ENCODE measurements at places on chromosomes 4 and X.

GRCh38 chrX:148658115-148658730 lies 157.8 kb downstream of the AFF2 start:
- DNase-seq = no peak

DNA sequence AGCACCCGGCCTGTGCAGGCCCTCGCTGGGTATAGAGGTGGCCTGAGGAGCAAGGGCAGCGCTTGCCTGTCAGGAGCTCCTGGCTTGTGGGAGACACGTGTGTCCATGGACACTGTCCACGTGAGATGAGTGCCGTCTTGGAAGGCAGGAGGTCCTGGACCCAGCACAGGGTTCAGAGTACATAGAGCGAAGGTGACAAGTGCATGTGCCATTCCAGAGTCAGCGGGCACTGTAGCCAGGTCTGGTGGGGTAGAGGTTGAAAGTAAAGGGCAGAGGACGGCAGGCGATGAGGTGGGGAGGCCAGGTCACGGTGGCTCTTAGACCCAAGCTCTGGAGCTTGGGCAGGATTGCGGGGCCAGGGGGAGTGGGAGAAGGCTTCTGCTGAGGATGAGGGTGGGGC lies 28.4 kb upstream of the TADA2B start:
- DNase-seq = no peak

- DNase-seq = no peak
These were observed 39.7 kb upstream of the PROM1 start for GRCh38 chr4:16123356-16124084.

DNA sequence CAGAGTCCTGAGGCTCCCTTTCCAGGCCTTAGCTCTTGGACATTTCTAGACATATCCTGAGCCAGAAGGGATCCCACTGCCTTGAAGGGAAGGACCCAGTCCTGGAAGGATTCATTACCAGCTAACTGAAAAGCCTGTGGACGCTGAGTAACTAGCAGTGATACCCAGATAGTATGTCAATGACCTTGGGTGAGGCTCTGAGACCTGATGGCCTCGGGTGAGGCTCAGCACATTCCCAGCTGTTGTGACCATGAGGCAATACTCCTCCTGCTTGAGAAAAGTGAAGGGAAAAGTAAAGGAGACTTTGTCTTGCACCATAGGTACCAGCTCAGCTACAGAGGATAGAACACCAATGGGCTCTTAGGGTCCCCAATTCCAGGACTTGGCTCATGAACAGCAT lies 268.1 kb downstream of the DKK2 start:
- no peak for DNase-seq

- no peak for DNase-seq
These were observed 4.1 kb downstream of the IBSP start for GRCh38 chr4:87803421-87803820.

- DNase-seq = no peak
These were observed 138.9 kb downstream of the DCLK2 start for GRCh38 chr4:150217192-150217591.

- no peak for DNase-seq
These were observed 99.5 kb downstream of the ADGRA3 start for GRCh38 chr4:22416403-22416802.

- no peak for DNase-seq
These were observed 8.3 kb downstream of the SLITRK2 start for GRCh38 chrX:145825896-145826295.

DNA sequence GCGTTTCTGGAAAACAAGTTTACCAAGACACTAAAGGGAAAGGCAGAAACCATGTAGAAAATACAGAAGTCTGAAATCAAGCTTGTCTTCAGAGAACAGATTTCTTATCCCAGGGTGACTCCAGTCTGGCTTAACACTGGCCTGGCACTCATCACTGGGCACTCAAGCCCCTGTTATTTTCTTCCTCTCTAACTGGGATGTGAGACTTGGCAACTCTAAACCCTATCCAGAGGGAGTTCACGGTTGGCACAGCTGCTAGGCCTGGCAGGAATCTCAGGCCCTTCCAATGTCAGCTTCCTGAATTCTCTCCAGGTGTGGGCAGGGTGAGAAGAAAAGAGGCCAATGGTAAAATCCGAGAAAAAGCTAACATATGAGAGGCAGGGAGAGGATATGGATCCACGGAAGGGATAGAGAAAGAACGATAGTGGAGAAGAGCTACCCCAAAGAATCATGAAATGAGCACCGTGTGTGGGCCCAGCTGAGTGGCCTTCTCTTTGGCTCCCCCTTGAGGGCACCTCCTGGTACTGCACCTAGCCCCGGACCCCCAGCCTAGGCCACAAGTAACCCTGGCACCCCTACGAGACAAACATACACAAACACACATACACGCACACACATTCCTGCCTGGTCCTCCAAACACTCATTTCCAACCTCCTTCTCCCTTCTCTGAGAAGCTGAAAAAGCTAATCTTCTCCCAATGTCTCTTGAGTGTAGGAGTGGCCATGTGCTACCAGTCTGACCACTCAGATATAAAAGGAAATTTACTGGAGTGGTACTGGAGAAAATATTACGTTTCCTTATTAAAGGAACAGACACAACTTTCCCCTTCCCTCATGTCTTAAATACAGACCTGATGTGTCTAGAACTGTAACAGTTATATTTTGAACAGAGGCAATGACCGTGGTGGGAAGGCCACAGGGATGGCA lies 16.6 kb upstream of the PTCHD1 start:
- no peak for DNase-seq

DNA sequence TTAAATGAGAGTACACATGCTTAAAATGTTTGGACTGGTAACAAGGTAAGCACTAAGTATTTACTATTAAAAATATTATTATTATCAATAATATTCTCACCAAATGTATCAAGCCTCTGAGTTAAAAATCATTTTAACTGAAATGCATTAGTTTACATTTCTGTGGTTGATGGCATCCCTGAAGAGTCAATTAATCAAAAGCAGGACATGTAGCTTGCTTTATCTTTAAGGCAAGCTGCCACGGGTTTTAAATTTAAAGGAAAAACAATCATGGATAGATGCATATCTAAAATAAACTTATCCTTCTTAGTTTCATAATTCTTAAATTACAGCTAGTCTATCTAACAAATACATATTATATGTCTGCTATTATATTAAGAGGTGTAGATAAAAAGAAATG lies 584.8 kb upstream of the INTU start:
- DNase-seq = no peak

- no peak for DNase-seq
These were observed 21.9 kb downstream of the APOO start for GRCh38 chrX:23885803-23886202.
